ENCODE measurements at places on chromosomes 7 and 10. TPM values are rescaled to one million over a fixed set of nuclear protein-coding genes. Genes with fewer than 3 reads are reported as not detected.

CFAP70 gene
- 1.9 TPM for total RNA-seq

MUC12 gene
- total RNA-seq = 0.51 TPM

PRKAR2B gene
- 2.2 TPM for total RNA-seq

MDFIC gene
- total RNA-seq = 56.3 TPM

DNA sequence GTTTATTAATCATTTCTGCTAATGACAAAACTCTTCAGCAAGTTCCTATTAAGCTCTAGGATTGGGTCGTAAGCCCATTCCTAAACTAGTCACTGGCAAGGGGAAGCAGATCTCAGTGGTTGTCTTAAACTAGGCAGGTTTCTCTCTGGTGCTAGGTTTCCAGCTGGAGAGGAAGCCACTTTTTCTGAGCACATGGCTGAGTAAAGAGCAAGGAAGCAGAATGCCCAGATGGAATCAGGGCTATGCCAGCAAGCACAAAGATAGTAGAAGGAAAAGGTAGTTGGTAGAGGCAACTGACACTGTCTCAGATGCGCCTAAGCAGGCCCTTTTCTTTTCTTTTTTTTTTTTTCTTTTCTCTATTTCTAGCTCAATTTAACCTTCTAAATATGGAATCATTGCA lies 224.9 kb downstream of the EXOC4 start:
- H3K4me3 ChIP-seq = no peak overlapping the region
- DNase-seq = no peak
- H3K27ac ChIP-seq = no peak overlapping the region
- H3K4me1 ChIP-seq = peaks cover 44% of the 10 kb centered on the region

DNA sequence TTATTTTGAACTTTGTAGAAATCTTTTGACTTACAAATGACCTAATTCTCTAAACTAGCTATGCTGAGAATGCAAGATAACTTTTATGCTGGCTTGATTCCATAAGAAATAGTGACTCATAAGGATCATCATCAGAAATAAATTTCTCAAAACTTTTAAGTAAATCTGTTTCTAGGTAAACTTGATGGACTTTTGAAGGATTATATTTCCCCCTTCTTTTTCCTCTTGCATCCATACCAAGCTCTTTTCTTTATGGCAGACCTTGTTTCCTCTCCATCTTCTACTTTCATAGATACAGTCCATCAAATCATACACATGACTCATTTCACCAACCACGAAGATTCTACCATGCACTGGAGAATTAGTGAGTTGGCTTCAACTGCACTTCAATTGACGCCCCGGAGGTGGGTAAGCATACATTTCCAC lies 336.3 kb downstream of the KCNMA1 start:
- no peak overlapping the region for H3K27ac ChIP-seq
- DNase-seq = no peak
- H3K27me3 ChIP-seq = peaks cover 3% of the 10 kb centered on the region
- no peaks in the 10 kb centered on the region for H3K36me3 ChIP-seq
- H3K4me1 ChIP-seq = no peaks in the 10 kb centered on the region

DNA sequence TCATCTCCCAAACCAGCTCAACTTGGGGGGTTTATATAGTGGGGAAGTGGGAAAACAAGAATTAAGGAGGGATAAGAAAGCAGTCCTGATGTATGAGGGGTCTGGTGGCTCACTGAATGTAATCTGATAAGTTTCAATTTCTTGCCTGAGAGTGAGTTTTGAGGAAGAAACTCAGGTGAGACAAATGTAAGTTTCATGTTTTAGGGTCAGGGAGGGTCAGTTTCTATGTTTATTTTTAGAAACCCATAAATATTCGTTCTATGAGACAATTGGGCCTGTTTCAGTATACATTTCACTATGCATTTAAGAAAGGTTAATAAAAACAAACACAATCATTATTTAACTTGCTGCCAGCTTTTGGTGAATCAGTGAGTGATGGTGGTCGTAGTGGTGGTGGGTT lies 128.0 kb upstream of the MBL2 start:
- no peaks in the 10 kb centered on the region for H3K36me3 ChIP-seq
- no peaks in the 10 kb centered on the region for H3K4me1 ChIP-seq
- H3K27ac ChIP-seq = no peak overlapping the region
- H3K27me3 ChIP-seq = no peaks in the 10 kb centered on the region

GRCh38 chr10:114982989-114983388 lies 45.0 kb downstream of the TRUB1 start:
- DNase-seq = no peak
- H3K27me3 ChIP-seq = no peaks in the 10 kb centered on the region
- no peak overlapping the region for H3K4me3 ChIP-seq
- no peaks in the 10 kb centered on the region for H3K4me1 ChIP-seq
- H3K27ac ChIP-seq = no peak overlapping the region
- no peaks in the 10 kb centered on the region for H3K36me3 ChIP-seq

- H3K4me3 ChIP-seq = peak overlapping the region; percentile 36
- peak overlapping the region; percentile 75 for H3K27ac ChIP-seq
- H3K4me1 ChIP-seq = peaks cover 69% of the 10 kb centered on the region
- no peaks in the 10 kb centered on the region for H3K27me3 ChIP-seq
- H3K36me3 ChIP-seq = no peaks in the 10 kb centered on the region
Observed at GRCh38 chr10:133258818-133259601, 17.7 kb downstream of the ADAM8 start.

GRCh38 chr10:10702211-10702610 lies 315.5 kb upstream of the CELF2 start:
- H3K4me3 ChIP-seq = no peak overlapping the region
- H3K36me3 ChIP-seq = no peaks in the 10 kb centered on the region
- no peak for DNase-seq
- H3K27me3 ChIP-seq = peaks cover 7% of the 10 kb centered on the region

GRCh38 chr7:48087349-48087748 lies 1.7 kb upstream of the UPP1 start:
- H3K4me1 ChIP-seq = peaks cover 6% of the 10 kb centered on the region
- H3K36me3 ChIP-seq = no peaks in the 10 kb centered on the region
- H3K4me3 ChIP-seq = no peak overlapping the region
- H3K27ac ChIP-seq = peak overlapping the region; percentile 89

DNA sequence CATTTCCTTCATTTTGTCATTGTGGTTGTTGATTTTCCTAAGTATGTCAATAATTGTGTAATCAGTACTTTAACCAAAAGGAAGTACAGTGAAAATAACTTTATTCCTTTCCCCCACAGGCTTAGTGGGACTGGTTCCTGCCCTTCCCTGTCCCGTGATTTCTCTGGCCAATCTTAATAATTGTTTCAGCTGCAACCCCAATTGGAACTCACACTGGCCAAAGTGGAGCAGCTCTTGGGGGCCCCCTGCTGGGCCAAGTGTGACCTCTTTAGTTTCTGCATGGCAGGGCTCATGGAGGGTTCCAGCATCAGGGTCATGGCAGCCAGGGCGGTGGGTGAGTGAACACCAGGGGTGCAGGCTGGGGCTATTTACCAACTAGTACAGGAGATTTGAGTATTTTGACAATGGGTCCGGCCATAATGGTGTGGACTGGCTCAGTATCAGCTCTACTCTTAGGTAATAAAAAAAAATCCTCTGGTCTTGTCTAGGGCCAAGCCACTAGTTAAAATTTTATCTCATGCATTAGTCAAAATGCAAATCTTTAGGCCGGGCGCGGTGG lies 31.7 kb downstream of the CYCS start:
- H3K36me3 ChIP-seq = no peaks in the 10 kb centered on the region
- H3K27ac ChIP-seq = no peak overlapping the region
- no peak overlapping the region for H3K4me3 ChIP-seq
- peaks cover 8% of the 10 kb centered on the region for H3K4me1 ChIP-seq

- no peak overlapping the region for H3K27ac ChIP-seq
- H3K4me3 ChIP-seq = no peak overlapping the region
- H3K36me3 ChIP-seq = no peaks in the 10 kb centered on the region
- peaks cover 14% of the 10 kb centered on the region for H3K4me1 ChIP-seq
Observed at GRCh38 chr7:30698481-30698880, 16.2 kb upstream of the CRHR2 start.

- no peak for DNase-seq
- no peaks in the 10 kb centered on the region for H3K36me3 ChIP-seq
- H3K27ac ChIP-seq = no peak overlapping the region
- H3K4me1 ChIP-seq = no peaks in the 10 kb centered on the region
- H3K27me3 ChIP-seq = no peaks in the 10 kb centered on the region
Observed at GRCh38 chr7:101964680-101965452, 147.4 kb downstream of the CUX1 start.
